ENCODE measurements at places on chromosomes 2 and 18. TPM values are rescaled to one million over a fixed set of nuclear protein-coding genes. Genes with fewer than 3 reads are reported as not detected.

DNA sequence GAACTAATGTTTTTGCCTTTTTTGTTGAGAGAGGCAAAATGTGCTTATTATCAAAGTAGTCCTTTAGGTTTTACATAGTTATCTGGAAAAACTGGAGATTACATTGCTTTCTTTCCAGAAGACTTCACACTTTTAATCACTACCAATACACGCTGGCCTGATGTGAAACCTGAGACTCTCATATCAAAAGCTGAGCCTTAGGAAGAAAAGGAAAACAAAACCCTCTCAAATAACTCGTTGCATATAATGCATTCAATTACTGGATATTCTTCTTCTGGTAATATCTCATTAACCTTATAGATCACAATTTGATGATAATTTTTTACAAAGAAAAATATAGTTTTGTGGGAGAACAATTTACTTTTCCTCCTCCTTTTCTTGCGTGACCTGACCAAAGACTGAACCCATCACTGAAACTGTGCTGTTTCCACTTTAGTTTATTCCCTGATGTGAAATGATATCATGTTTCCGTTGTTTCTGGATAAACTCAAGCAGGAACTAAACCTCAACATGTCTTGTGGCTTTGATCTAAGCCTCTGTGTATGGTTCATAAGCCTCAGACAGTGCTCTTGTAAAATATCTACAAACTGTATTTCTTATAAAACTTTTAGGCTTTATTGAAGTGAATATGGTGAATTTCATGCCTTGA is 332.4 kb downstream of the GULP1 start:
- no peak for DNase-seq

DNA sequence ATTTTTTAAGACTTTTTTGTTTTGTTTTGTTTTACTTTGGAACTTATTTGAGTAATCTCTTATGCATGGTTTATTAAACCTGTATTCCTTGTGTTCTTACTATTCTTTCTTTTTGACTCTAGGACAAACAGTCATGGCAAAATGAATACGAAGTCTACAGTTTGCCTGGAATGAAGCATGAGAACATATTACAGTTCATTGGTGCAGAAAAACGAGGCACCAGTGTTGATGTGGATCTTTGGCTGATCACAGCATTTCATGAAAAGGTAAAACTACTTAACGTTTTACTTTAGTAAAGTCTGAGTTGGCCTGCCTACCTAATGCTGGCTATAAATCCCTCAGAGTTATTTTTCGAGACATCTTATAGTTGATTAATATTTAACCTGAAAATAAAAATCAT is 72.3 kb downstream of the ACVR2A start:
- no peak for DNase-seq

GRCh38 chr2:208062113-208062512 is 36.8 kb upstream of the PLEKHM3 start:
- DNase-seq: no peak

- DNase-seq: no peak
Observed at GRCh38 chr18:30465096-30465495, 577.4 kb downstream of the DSC3 start.

GRCh38 chr2:19669126-19669525 is 232.7 kb downstream of the TTC32 start:
- no peak for DNase-seq

GRCh38 chr18:43034683-43035500 is 80.6 kb downstream of the RIT2 start:
- DNase-seq: no peak

GRCh38 chr2:237280229-237280628 is 133.7 kb downstream of the COL6A3 start:
- no peak for DNase-seq

DNA sequence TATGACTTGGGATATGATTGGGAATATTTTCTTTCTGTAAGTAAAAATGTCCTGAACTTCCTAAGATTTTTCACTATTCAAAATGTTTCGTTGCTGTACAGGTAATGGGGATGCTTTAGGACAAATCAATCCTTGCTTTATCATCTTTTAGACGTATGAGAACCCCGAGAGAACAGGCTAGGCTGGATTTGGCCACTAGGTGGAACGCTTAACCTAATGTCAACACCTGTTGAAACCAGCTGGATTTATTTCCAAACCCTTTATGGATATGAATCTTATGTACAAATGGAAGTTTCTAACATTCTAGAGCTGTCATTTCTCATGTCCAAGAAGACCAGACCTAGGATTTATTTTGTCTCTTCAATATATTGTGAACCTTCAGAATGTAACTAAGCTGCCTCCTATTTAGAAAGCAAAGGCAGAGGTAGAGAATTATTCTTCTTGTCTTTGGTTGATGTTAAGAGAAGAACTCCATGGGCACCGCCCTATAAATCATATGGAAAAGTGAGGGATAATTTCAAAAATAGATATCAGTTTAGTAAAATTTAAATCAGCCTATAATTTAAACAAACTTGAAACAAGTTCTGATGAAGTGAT is 96.7 kb downstream of the PMAIP1 start:
- no peak for DNase-seq

DNA sequence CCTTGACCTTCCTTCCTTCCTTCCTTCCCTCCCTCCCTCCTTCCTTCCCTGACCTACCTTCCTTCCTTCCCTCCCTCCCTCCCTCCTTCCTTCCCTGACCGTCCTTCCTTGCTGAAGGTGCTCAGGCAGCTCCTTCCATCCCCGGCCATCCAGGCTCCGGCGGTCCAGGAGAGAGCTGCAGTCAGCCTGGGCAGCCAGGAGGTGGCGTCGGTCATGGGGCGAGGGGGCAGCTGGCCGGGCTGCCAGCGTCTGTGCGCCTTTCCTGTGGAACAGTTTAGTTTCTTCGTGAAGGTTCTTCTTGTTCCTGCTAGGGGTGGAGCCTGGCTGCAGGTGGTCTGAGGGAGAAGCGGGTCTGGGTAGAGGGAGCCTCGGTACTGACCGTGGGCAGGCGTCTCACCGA is 15.7 kb downstream of the GPR35 start:
- DNase-seq: no peak

GRCh38 chr2:16280081-16280480 is 339.7 kb downstream of the MYCN start:
- no peak for DNase-seq

DNA sequence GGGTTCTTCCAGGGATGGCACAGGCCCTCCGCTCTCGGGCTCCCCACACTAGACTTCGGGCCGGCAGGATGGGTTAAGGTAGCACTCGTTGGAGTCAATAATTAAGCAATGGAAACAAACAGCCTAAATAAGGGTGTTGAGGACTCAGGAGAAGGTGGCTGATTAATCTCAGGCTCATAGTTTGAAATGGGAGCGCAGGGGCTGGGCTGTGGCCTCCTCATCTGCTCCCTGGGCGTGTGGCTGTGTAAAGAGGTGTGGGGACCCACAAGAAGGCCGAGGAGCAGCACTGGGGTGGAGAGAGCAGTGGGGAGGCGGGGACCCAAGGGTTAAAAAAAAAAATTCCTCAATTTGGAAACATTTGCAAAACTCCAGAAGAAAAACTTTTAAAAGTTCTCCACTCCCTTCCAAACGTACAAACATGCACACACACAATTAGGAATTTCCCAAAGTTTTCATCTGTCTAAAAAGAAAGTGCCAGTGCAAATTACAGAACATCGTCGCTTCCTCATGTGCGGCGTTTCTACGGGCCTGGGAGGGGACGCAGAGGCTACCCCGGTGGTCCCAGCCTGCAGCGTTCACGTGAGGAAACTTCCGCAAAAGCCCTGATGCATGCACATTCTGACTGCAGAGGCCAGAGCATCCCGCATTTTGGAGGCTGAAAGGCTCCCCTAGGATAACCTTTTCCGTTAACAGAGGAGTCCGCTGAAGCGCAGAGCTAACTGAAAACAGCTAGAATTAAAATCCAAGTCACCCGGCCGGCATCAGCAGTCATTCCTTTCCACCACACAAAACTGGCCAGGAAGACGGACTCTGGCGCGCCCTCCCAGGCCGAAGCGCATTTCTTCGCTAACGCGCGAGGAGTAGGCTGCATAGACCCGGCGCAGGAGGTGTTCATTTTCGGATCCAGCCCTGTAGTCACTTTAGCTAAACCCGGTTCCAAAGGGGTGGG is 1.0 kb upstream of the TUBB6 start:
- DNase-seq: no peak

DNA sequence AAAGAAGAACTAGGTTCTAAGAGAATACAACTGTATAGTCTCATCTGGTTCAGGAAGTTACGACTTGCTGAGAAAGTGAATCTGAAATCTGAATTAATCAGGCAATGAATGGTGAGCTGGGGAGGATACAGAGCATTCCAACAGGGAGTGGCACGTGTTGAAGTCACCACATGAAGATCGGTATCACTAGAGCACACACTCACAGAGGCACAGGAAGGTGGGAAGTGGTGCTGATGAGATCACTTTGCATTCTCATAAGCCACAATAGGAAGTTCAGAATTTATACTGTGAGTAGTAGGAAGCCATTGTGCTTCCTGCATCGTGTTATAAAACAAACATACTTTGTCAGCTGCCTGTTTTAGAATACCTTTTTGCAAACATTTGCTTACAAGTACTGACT is 615.0 kb upstream of the DDX18 start:
- no peak for DNase-seq

GRCh38 chr18:37967261-37967660 is 401.7 kb upstream of the CELF4 start:
- DNase-seq: no peak

DNA sequence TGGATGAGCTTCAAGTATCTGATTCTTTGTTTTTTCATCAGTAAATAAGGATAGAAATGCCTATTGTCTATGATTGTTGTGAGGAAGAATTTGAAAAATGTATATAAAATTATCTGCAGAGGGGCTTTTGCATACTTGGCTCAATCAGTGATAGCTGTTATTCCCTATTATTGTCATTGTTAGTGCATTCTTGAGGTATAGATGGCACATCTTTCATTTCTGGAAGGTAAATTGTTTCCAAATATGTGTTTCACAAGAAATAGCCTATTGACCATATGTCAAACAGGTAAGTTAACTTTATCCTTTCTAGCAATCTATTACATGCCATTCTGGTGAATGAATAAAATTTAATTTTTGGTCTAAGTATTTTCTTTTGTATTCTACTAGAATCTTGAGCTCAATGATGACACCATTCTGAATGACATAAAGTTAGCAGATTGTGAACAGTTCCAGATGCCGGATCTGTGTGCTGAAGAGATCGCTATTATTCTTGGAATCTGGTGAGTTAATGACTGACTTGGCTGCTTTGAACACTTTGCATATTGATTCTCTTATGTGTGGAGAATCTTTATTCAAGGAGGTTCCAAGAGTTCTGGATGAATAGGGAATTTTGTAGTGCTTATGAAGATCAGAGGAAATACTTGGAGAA is 44.2 kb downstream of the TTC27 start:
- DNase-seq: no peak

- DNase-seq: no peak
Observed at GRCh38 chr18:59685501-59685900, 11.7 kb downstream of the CCBE1 start.

- DNase-seq: no peak
Observed at GRCh38 chr2:143229952-143230351, 100.7 kb downstream of the ARHGAP15 start.

RGPD3 gene
- 0.47 TPM for polyA plus RNA-seq

METTL4 gene
- 21.1 TPM for polyA plus RNA-seq

AQP4 gene
- polyA plus RNA-seq: 0.08 TPM

NOL4 gene
- polyA plus RNA-seq: 4.1 TPM

Measured in left renal pelvis (tissue), 4 donors.